ENCODE measurements at places on chromosomes 12 and 14.

DNA sequence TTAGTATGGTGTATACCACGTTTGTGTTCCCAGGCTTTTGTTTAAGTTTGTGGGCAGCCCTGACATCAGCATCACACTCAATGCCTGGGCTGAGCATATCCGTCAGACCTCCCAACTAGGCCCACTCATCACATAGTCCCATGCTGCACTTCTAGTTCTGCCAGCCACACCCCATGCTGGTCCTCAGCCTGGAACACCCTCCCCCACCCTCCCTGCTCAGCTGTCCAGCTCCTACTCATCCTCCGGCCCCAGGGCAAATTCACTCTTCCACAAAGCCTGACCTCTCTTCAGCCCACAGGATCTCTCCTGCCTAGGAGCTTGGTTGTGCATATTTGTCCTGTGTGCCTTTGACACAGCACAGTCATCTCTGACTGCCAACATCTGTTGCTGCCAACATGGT is 3.9 kb upstream of the ENDOU start:
- no peak for DNase-seq

- no peak for DNase-seq
These were observed 326.7 kb downstream of the ATP23 start for GRCh38 chr12:58268069-58268468.

- DNase-seq: no peak
These were observed 36.9 kb downstream of the PSEN1 start for GRCh38 chr14:73173092-73173735.

- DNase-seq: peak; percentile 23
These were observed 182.2 kb upstream of the GRIP1 start for GRCh38 chr12:66860752-66861750.

GRCh38 chr12:120741476-120742421 is 16.1 kb downstream of the ACADS start:
- DNase-seq: no peak

- DNase-seq: no peak
These were observed 201.2 kb downstream of the ESR2 start for GRCh38 chr14:64092940-64093339.

DNA sequence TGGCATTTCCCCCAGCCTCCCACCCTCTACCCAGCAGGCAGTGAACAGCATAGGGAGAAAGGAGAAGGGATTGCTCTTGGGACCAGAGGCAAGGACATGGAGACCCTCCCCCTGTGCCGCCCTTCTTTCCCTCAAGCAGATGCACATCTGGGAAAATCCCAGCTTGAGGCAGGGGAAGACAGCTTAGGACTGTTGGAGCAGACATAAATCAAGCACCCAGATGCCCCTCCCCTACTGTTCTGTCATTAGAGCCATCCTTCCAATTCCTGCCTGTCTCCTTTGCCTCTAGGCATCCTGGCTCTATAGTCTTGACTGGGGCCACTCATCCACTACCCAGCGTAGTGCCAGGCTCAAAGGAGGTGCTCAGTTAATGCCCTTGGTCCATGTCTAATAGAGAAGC is 7.5 kb upstream of the CISTR start:
- no peak for DNase-seq

- no peak for DNase-seq
These were observed 4.9 kb upstream of the EXOC3L4 start for GRCh38 chr14:103089386-103090335.

DNA sequence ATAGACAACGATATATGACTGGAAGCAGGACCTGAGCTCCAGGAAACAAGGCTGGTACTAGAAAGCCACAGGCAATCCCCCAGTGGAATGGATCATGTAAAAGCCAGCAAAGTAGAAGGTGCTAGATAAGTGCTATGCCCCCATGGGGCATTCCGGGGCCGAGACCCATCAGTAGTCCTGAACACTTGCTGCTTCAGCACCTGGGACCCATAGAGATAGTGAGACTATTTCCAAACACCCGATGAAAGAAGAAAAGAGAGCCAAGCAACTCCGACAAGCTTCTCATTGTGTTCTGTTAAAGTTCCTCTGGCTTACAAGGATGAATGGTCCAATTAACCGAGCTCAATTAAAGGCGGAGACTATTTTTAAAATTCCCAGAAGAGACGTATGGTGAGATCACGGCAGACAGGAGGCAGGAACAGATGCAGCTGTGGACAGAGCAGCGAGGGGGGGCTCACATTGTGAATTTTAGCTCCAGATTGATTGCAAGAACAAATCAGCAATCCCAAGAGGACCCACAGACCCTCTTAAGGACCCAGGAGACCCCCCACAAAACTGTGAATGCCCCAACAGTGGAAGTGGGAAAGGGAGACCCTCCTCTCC is 142.5 kb upstream of the OVCH1 start:
- no peak for DNase-seq

DNA sequence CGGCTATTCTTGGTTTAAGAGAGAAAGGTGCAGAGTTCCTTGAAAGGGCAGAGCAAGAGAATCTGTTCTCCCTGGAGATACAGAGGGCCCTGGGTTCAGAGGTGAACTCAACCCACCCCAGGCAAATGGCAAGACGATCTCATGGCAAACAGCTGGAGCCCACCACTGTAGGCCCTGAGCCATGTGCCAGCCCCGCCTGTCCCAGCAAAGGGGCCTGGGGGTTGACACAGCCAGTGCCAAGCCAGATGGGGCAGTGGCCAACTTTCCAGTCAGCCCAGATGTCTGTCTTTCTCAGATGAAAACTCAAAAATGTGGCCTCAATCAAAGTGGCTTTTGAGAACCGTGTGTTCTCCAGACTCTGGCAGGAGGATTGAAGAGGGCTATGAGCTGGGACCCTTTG is 51.8 kb downstream of the ISCA2 start:
- DNase-seq: no peak

GRCh38 chr12:16605642-16606116 is 283 bp downstream of the LMO3 start:
- DNase-seq: no peak

GRCh38 chr14:76828339-76829012 is 2.3 kb downstream of the LRRC74A start:
- no peak for DNase-seq

DNA sequence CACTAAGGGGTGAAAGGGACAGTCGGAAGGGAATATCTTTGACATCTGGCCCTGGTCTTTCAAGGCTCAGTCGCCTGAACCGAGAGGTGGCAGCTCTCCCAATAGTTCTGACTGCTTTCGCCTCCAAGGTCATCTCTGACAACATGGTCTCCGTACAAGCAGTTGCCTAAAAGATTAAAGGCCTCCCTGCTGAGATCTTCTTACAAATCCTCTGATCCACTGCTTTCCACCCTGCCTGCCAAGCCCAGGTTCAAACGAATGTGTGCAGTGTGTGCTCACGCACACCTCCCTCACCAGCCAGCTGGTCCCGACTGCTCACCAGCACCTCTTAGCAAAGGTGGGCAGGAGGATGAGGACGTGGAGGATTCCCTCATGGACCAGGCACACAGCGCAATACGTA is 10.4 kb downstream of the B4GALNT3 start:
- no peak for DNase-seq

DNA sequence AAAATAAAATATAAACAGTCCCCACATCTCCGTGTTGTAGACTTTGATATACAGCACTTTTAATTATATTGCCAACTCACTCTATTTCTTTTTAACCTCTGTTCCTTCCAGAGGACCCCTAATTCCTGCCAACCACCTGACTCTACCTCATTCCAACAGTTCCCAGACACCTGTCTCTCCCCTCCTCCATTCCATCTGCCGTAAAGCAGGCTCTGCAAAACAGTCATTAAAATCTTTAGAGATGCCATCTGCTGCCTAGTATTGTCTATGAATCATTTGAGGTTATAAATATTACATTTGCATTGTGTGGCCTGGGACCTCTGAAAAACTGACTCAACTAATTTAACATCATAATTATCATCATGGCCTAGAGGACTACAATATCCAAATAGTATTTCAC is 148.8 kb upstream of the DCN start:
- no peak for DNase-seq

- DNase-seq: no peak
These were observed 32.0 kb downstream of the NRXN3 start for GRCh38 chr14:78202163-78202562.

GRCh38 chr14:98853063-98853729 is 418.8 kb downstream of the BCL11B start:
- no peak for DNase-seq

GRCh38 chr14:58216544-58216943 is 16.6 kb downstream of the ACTR10 start:
- no peak for DNase-seq

- no peak for DNase-seq
These were observed 50.0 kb downstream of the KDM2B start for GRCh38 chr12:121530600-121531355.

- peak; percentile 21 for DNase-seq
These were observed 143.7 kb downstream of the ASCL4 start for GRCh38 chr12:107917912-107918800.

- no peak for DNase-seq
These were observed 263.0 kb upstream of the G2E3 start for GRCh38 chr14:30295980-30296379.

GRCh38 chr14:23933108-23933741 is 20.3 kb upstream of the DHRS4 start:
- no peak for DNase-seq

GRCh38 chr12:104974626-104975290 is 11.4 kb upstream of the NOPCHAP1 start:
- no peak for DNase-seq

DNA sequence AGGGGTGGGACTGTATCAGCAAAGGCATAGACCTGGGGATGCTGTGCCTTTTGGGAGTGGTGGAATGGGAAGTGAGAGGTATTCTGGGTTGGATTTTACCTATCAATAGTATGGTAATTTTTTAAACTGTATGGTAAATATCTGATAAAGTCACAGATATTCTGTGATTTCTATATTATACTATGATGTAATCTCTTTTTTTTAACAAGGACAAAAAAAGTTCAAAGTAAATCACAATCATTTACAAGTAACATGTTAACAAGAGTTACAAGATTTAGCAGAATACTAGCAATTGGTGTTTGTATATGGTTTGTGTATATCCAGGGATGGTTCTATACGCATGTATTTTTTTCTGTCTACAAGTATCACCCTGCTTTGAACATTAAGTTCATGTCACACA is 56.0 kb downstream of the BMAL2 start:
- no peak for DNase-seq

GRCh38 chr12:95943330-95943842 is at the start of gene AMDHD1:
Gene AMDHD1 (plus strand): TSS chr12:95943331. CDS start chr12:95943399, 68 bp downstream.
- peak; percentile 32 for DNase-seq

DNA sequence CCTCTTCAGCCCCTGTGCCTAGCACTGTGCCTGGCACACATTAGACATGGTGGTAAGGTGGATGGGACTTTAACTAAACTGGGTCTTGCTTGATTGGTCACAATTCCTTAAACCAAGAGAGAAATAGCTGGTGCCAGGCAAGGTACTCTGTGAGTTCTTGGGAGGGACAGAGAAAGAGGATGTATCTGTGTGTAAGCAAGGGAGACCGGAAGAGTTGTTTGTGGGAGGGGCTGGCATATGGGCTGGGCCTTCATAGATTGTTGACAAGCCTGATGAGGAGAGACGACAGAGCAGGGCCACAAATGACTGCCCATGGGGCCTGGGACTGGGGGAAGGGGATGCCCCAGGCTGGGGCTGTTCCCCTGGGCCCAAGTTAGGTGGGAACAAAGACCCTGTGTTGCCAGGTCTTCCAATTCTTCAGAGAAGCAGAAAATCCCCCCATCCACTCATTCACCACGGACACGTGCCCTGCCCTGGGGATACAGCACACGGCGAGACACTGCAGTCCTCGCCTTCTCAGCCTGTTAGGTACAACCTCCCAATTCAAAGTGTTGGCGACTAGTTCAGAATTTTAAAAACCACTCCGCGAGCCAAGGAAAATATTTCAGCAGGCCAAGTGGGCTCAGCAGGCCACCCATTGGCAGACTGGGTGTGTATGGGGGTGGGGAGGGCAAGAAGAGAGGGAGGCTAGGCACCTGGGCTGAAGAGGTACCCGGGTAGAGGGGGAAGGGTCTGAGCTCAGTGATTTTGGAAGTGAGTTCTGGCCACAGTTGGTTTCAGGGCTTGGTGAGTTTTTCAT is 11.4 kb upstream of the CYP46A1 start:
- DNase-seq: no peak
